ENCODE measurements at places on chromosomes 12 and 14.

DNA sequence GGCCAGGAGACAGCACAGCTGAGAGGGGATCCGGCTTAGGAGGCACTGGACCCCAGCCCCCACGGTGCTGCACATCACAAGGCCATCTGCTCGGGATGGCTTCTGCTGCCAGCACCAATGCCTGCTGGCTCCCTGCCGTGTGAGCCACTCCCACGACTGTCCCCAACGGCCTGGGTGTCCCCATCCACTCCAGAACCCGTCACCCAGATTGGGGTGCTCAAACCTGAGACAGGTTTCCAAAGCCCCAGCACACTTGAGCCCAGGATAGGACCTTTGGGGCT is 102.4 kb downstream of the RFLNA start:
- DNase-seq: no peak

- DNase-seq: no peak
Measured at GRCh38 chr12:25025260-25025659, 76.4 kb upstream of the BCAT1 start.

DNA sequence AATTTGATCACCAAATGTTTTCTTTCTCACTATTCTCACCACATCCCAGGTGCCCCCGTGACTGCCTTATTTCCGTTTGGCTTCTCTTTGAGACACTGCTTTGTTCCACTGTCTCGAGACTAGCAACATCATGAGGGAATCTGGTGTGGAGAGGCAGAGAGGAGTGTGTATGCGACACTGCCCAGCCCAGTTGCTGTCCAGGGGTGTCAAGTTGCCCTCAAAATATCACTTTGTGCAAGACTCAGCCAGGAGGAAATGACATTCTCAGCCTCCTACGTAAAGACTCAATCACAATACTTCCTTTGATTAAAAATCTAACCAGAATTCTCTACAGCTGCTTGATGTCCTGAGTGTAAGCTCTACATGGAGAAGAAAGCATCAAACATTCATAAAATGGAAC is 48.2 kb upstream of the EEA1 start:
- no peak for DNase-seq

GRCh38 chr14:102909462-102909861 is 13.0 kb upstream of the AMN start:
- DNase-seq: no peak

DNA sequence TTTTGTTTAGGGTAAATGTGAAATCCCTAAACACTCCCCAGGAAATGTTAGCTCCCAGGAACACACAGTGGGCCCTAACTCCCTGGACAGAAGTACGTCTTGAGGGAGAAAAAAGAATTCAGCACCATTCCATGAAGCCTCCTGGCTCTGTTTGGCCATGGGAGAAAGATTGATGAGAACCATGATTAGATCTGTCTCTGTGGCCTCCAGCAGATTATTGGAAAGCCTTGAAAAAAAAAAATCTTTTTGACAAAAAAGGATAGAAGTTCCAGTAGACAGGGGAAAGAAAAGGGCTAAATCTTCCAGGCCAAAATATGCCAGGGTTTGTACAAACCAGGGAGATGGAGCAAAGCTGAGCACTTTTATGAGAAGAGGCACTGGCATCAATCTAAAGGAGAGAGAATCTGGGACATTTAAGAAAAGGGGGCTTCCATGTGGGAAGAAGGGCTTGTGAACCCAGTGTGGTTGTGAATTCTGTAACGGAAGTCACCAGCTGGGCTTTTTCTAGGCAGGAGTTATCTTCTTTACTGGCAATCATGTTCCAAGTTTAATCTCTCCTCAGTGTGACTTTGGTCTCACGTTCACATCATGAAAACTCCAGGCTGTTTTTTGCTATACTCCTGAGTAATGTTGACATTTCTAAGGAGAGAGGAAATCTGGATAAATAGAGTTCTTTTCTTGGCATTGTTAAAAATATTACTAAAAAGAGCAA is 426.7 kb downstream of the RAD51B start:
- no peak for DNase-seq

GRCh38 chr12:76586764-76587395 is 27.3 kb upstream of the OSBPL8 start:
- DNase-seq: no peak

Data from hypothalamus (tissue), 51 donors.